ENCODE measurements at places on chromosomes 2 and 18. TPM values are rescaled to one million over a fixed set of nuclear protein-coding genes. Genes with fewer than 3 reads are reported as not detected.

HNMT gene
- 15.3 TPM for total RNA-seq

GYPC gene
- total RNA-seq: 26.5 TPM

TDRD15 gene
- total RNA-seq: not detected

CFAP53 gene
- total RNA-seq: 0.46 TPM

OR6B2 gene
- total RNA-seq: not detected

MC4R gene
- total RNA-seq: not detected

ILKAP gene
- 32.3 TPM for total RNA-seq

CHRNG gene
- total RNA-seq: not detected

RESP18 gene
- not detected for total RNA-seq

RGPD4 gene
- not detected for total RNA-seq

NCKAP1 gene
- 167 TPM for total RNA-seq

LYG2 gene
- total RNA-seq: not detected

CD302 gene
- total RNA-seq: 0.41 TPM

All from astrocyte (in vitro differentiated cells and primary cell).